H9 (cell line): ENCODE measurements at places on chromosomes 7 and 10.

GRCh38 chr7:29980151-29980550, 9.4 kb downstream of the SCRN1 start:
- no peak overlapping the region for H3K27ac ChIP-seq
- H3K36me3 ChIP-seq, result no peaks in the 10 kb centered on the region

GRCh38 chr7:117597755-117598154, 117.9 kb downstream of the CFTR start:
- H3K4me1 ChIP-seq, result no peaks in the 10 kb centered on the region
- no peak overlapping the region for H3K4me3 ChIP-seq
- no peak overlapping the region for H3K27ac ChIP-seq
- no peak for DNase-seq
- H3K27me3 ChIP-seq, result no peaks in the 10 kb centered on the region

- no peak overlapping the region for H3K27ac ChIP-seq
- H3K27me3 ChIP-seq, result no peaks in the 10 kb centered on the region
- H3K4me3 ChIP-seq, result no peak overlapping the region
- DNase-seq, result no peak
- H3K36me3 ChIP-seq, result peaks cover 14% of the 10 kb centered on the region
- H3K4me1 ChIP-seq, result peaks cover 9% of the 10 kb centered on the region; the same call in 1 of the 2 replicates
Observed at GRCh38 chr7:51154201-51154600, 162.4 kb downstream of the COBL start.

DNA sequence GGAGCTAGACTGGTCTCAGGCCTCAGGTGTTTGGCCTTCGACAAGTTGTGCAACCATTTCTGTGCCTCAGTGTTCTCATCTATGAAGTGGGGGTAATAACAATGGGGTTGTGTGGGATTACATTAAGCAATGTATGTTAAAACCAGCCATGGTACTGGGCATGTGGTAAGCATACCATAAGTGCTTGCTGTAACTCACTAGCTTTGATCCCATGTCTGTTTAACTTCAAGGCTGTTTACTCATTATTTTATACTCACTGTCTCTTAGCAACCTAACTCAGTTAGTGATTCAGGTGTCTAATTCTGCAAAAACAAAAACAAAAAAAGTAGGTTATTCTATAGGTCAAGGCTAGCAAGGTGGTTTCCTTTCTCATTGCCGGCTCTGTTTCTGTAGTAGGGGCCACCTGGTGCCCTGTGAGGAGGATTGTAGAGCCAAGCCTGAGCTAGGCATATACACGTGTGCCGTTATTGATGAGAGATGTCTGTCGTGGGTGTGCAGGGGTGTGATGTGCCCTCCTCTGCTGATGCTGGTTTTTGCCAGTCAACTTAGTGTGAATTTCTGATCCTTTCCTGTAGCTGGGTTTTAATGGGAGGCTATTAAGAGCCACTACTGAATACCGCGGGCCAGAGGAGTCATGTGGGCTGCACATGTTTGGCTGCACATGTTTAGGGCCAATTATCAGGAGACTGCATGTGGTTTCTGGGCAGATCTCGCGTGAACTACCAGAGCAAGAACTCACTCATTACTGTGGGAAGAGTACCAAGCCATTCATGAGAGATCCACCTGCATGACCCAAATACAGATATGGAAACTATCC, 56.2 kb downstream of the EEPD1 start:
- no peak overlapping the region for H3K27ac ChIP-seq
- no peaks in the 10 kb centered on the region for H3K27me3 ChIP-seq
- peaks cover 5% of the 10 kb centered on the region; the same call in 1 of the 2 replicates for H3K4me1 ChIP-seq
- H3K36me3 ChIP-seq, result peaks cover 10% of the 10 kb centered on the region

- no peaks in the 10 kb centered on the region for H3K4me1 ChIP-seq
- H3K27me3 ChIP-seq, result no peaks in the 10 kb centered on the region
- DNase-seq, result no peak
Observed at GRCh38 chr10:369684-370448, 234.6 kb downstream of the ZMYND11 start.

GRCh38 chr7:131329176-131329570, 1.5 kb downstream of the MKLN1 start:
- H3K27ac ChIP-seq, result no peak overlapping the region
- H3K4me3 ChIP-seq, result peak overlapping the region; percentile 97
- peaks cover 4% of the 10 kb centered on the region; the same call in 1 of the 2 replicates for H3K4me1 ChIP-seq

DNA sequence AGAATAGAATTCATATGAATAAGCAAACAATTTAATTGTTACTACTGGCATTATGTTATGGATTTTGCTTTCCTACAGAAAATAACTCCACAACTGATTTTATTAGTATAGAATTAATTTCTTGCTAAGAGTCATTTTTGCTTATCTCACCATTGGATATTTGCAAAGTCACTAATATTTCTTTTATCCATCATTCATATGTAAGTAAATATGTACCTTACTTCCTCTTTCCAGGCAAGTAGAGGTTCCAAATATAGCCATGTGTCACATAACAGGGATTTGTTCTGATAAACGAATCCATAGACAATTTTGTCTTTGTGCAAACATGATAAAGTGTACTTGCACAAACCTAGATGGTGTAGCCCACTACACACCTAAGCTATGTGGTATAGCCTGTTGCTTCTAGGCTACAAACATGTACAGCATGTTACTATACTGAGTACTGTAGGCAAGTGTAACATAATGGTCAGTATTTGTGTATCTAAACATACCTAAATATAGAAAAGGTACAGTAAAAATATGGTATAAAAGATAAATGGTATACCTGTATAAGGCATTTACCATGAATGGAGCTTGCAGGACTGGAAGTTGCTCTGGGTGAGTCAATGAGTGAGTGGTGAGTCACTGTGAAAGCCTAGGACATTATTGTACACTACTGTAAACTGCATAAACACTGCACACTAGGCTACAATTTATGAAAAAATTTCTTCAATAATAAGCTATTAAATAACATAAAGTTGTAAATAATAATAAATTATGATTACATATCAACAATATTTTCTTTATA, 18.3 kb downstream of the KLLN start:
- no peaks in the 10 kb centered on the region for H3K36me3 ChIP-seq
- no peaks in the 10 kb centered on the region for H3K27me3 ChIP-seq
- no peak overlapping the region for H3K27ac ChIP-seq
- H3K4me3 ChIP-seq, result no peak overlapping the region

DNA sequence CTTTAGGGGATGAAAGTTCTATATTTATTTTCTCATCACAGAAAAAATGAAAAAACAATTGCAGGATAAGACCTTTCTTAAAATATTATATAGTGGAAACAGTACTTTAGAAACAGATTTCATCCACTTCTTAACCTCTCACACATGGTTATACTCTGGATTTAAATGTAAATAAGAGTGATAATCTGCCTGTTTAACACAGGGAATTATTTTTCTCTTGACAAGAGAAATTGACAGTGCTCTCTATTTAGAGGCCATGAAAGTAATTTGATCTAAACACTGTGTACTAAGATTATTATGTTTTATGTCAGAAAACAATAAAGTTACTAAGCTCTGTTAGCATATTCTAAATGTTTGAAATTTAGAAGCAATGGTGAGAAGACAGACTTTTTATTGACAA, 88.4 kb downstream of the PHF14 start:
- H3K36me3 ChIP-seq, result peaks cover 16% of the 10 kb centered on the region
- peak overlapping the region; percentile 15; the same call in 1 of the 3 replicates for H3K4me3 ChIP-seq
- H3K27ac ChIP-seq, result no peak overlapping the region
- H3K4me1 ChIP-seq, result no peaks in the 10 kb centered on the region
- no peak for DNase-seq
- no peaks in the 10 kb centered on the region for H3K27me3 ChIP-seq

GRCh38 chr10:119759832-119760231, 34.0 kb downstream of the INPP5F start:
- H3K4me3 ChIP-seq, result no peak overlapping the region
- no peaks in the 10 kb centered on the region for H3K4me1 ChIP-seq
- H3K36me3 ChIP-seq, result peaks cover 5% of the 10 kb centered on the region; the same call in 1 of the 2 replicates

- no peaks in the 10 kb centered on the region for H3K27me3 ChIP-seq
- no peak for DNase-seq
- no peak overlapping the region for H3K4me3 ChIP-seq
- H3K27ac ChIP-seq, result no peak overlapping the region
- peaks cover 13% of the 10 kb centered on the region for H3K36me3 ChIP-seq
Observed at GRCh38 chr7:56471811-56472210, 355.6 kb upstream of the NUPR2 start.

- no peaks in the 10 kb centered on the region; the same call in 1 of the 2 replicates for H3K4me1 ChIP-seq
- peaks cover 13% of the 10 kb centered on the region for H3K36me3 ChIP-seq
- H3K4me3 ChIP-seq, result no peak overlapping the region
- no peak overlapping the region for H3K27ac ChIP-seq
- DNase-seq, result no peak
Observed at GRCh38 chr7:20193873-20194272, 23.3 kb downstream of the MACC1 start.

DNA sequence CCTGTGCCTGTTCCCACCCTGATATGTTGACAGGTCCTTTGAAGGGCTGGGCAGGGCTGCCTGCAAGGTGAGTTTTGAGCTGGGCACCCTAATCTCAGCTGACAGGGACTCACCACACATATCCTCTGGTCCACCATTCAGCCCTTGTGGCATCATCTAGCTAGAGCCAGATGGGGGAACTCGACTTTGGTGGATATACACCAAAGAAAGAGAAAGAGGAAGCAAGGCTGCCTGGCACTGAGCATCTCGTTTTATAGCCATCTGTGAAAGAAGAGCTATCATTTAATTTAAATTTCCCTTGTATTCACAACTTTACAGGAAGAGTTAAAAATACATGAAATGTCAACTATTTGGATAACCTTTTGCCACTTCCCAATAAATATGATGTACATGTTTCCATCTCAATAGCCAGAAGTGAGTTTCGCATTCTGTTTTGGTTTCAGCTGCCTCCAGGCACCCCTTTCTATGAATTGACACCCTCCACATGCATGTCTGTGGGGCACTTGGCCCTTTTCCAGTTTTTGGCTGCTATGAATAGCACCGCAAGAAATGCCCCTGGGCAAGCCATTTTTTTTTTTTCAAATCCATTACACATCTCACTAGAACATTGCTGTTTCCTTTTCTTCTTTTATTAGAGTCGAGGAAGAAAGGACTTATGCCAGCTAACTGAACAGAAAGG, 22.9 kb upstream of the GRB10 start:
- H3K27ac ChIP-seq, result no peak overlapping the region
- peaks cover 4% of the 10 kb centered on the region; the same call in 1 of the 2 replicates for H3K4me1 ChIP-seq
- H3K4me3 ChIP-seq, result no peak overlapping the region
- DNase-seq, result no peak

GRCh38 chr7:148738737-148739535, 40.2 kb downstream of the CUL1 start:
- no peak for DNase-seq
- no peaks in the 10 kb centered on the region for H3K27me3 ChIP-seq
- H3K36me3 ChIP-seq, result peaks cover 83% of the 10 kb centered on the region
- H3K4me3 ChIP-seq, result no peak overlapping the region
- no peaks in the 10 kb centered on the region for H3K4me1 ChIP-seq
- no peak overlapping the region for H3K27ac ChIP-seq

GRCh38 chr7:2166625-2167280, 66.0 kb downstream of the MAD1L1 start:
- peaks cover 10% of the 10 kb centered on the region; the same call in 2 of the 3 replicates for H3K36me3 ChIP-seq
- H3K27me3 ChIP-seq, result no peaks in the 10 kb centered on the region
- DNase-seq, result peak; percentile 23
- H3K4me1 ChIP-seq, result no peaks in the 10 kb centered on the region

DNA sequence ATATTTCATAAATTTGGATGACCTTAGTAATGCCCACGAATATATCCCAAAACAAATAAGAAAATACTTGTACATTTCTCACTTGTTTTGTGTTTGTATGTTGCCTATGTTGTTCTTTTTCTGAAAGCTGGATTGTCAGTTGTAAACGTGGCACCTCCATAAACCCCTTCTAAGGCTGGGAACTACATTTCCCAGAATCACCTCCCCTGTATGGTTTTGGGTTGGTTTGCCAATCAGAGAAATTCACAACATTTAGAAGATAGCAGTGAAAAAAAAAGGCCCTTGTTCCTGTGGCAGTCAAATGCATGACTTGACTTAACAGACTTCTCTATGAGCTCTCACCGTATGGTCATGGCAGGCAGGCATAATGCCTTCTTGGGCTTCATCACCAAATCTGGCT, 676.3 kb upstream of the STEAP1 start:
- no peaks in the 10 kb centered on the region for H3K27me3 ChIP-seq
- no peak overlapping the region for H3K27ac ChIP-seq
- no peaks in the 10 kb centered on the region for H3K4me1 ChIP-seq
- H3K4me3 ChIP-seq, result no peak overlapping the region

DNA sequence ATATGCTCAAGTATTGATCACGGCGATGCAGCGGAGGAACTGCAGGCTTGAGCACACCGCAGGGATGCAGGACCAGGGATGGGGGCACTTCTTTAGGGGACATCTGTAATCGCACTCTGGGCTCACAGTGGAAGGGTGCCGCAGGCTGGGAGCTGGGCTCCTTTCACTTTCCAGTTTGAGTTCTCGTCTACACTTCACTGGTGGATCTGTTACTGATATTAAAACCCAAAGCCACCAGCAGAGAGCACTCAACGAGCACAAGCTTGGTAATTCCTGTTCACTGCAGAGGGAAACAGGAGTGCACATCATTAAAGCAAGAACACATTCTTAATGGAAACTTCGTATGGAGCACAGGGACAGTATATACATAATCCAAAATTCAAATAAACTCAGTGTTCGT, 91.3 kb downstream of the PARD3 start:
- no peak overlapping the region for H3K4me3 ChIP-seq
- no peaks in the 10 kb centered on the region for H3K27me3 ChIP-seq
- no peak overlapping the region for H3K27ac ChIP-seq
- H3K36me3 ChIP-seq, result no peaks in the 10 kb centered on the region
- DNase-seq, result no peak

DNA sequence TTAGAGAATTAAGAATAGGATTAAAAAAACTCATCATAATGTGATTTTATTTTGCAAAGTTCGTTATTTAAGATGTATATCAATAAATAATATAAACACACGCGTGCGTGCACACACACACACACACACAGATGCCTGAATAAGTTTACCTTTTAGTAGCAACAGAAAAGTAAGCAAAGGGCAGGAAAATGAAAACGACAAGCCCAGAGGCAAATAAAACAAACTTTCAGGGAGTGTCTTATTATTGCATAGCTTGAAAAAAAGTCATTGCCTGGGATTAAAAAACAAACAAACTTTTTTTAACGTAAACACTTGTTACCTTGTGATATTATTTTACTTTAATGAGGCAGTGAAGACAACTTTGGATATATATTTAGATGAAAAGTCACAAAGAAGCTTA, 226.4 kb downstream of the BAMBI start:
- H3K4me3 ChIP-seq, result no peak overlapping the region
- H3K36me3 ChIP-seq, result peaks cover 8% of the 10 kb centered on the region; the same call in 1 of the 2 replicates
- no peaks in the 10 kb centered on the region for H3K4me1 ChIP-seq
- no peak overlapping the region for H3K27ac ChIP-seq

- DNase-seq, result peak; percentile 45
- H3K4me1 ChIP-seq, result peaks cover 3% of the 10 kb centered on the region; the same call in 1 of the 2 replicates
- H3K36me3 ChIP-seq, result peaks cover 31% of the 10 kb centered on the region
- H3K27ac ChIP-seq, result no peak overlapping the region
Observed at GRCh38 chr7:116249969-116250553, 39.7 kb downstream of the TES start.

GRCh38 chr10:16423599-16423998, 13.2 kb upstream of the PTER start:
- H3K4me3 ChIP-seq, result no peak overlapping the region
- H3K27ac ChIP-seq, result no peak overlapping the region

GRCh38 chr10:43202657-43203447, 64.0 kb downstream of the RASGEF1A start:
- peak; percentile 99 for DNase-seq
- H3K27ac ChIP-seq, result no peak overlapping the region
- no peaks in the 10 kb centered on the region for H3K4me1 ChIP-seq

- H3K4me1 ChIP-seq, result no peaks in the 10 kb centered on the region
- H3K27ac ChIP-seq, result no peak overlapping the region
- DNase-seq, result no peak
Observed at GRCh38 chr10:69745698-69746097, 56.0 kb upstream of the COL13A1 start.

GRCh38 chr10:121385136-121385535, 213.1 kb downstream of the FGFR2 start:
- H3K27me3 ChIP-seq, result no peaks in the 10 kb centered on the region
- no peak overlapping the region for H3K4me3 ChIP-seq
- H3K4me1 ChIP-seq, result no peaks in the 10 kb centered on the region
- DNase-seq, result no peak
